AG20443 (cell line): ENCODE measurements at places on chromosomes 3 and 15.

DNA sequence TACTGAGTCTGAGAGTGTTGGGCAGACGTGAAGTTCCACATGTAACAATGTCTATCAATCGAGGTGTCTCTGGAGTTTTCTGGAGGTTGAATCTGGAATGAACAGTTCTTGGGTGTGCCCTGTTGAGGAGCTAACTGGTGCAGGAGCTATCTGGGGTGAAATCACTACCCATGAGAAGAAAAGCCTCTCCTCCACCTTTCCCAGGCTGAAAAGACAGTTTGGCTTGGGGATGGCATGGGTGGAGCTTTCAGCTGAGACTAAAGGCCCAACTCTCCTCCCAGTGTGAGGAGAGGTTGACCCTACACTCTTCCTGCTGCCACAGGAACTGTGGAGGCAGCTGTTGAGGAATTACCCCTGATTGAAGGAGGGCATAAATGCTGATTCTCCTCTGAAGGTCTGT lies 54.4 kb upstream of the LRRFIP2 start:
- no peak for DNase-seq

DNA sequence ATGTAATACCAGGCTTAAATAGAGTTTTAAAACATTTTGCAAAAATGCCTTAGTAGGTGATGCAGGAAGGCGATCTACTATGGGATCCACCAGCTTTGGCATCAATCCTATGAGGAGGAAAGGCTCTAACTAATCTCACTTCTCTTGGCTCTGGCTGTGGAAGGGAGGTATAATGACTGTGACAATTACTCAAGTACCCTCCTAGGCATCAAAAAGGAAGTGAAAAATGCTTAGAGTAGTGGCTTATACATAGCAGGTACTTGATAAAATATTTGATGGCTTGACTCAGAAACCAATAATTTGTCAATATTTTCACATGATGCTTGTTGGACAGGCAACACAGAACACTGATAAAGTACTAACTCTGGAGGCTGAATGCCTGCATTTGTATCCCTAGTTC lies 34.1 kb upstream of the SERPINI2 start:
- no peak for DNase-seq

DNA sequence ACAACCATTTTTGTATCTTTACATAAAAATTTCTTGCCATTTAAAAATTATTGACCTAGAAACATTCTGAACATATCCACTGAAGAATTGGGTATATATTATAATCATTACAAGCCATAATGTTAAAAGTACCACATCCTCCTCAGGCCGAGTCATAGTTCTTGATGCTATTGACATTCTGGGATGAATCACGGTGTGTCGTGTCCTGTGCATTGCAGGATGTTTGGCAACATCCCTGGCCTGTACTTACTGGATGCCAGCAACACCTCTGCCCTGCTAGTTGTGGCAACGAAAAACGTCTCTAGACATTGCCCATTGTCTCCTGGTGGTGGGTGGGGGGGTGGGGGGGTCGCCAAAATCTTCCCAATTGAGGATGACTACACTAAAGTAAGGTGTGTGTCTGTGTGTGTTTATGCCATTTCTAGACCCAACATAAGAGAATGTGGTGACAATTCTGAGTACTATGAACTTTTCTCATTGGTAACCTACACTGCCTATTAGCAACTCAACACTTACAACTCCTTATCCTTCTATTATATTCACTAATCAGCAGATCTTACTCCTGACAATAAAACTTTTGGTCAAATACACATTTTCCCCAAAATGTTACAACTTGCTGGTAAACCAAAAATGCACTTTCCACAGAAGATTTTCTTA lies 471.6 kb downstream of the FOXP1 start:
- DNase-seq, result peak; percentile 68

- DNase-seq, result no peak
These were observed 99.3 kb upstream of the ALDH1A3 start for GRCh38 chr15:100780208-100780800.

DNA sequence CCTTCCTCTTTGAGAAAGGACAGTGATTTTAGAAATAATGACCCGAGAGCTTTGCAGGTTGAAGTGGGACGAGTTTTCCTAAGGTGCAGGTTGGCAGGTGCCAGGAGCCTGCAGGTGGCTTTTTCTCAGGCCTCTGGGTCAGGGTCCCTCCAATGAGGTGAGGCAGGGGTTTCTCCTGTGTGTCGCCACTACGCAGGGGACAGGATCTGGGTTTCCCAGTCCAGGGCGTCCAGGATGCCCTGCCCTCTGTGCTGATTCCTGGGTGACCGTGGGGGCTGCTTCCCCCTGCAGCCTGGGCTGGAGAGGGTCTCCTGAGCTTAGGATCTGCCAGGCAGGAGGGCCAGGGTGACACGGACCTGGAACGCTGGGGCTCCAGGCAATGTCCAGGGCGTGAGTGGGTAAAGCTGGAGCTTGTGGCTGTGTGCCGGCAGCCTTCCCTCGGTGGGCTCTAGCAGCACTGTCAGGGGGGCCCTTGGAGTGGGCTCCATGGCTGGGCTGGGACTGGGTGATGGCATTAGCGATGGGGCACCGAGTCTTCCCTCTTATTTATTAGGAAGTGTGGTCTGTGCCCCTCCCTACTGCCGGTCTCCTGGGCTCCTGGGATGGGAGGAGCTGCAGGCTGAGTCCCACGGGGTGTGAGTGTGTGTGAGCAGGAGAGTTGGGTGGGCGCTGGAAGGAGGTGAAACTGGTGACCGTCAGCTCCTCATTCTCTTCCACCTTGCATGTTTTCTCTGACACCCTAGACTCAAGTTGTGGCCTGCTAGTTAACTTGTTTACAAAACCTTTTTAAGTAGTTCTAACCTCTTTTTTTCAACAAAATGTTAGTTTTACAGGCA lies 1.8 kb downstream of the APBA2 start:
- no peak for DNase-seq

DNA sequence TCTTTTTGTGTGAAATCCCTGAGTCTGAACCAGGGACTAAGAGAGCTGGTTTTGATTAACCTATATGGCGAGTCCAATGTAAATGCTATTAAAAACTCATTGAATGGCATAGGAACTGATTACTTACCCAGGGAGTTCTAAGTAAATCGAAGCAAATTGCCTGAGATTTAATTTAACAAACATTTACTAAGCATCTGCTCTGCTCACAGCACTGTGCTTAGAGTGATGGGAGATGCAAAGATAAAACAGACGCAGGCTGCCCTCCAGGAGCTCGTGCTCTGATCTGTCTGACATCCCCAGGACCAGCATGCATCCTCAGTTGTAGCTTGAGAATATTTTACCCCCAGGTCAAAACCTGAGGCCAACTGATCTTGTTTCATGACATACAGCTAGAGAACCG lies 247.9 kb downstream of the NR2F2 start:
- DNase-seq, result no peak

- DNase-seq, result peak; percentile 70
These were observed 65.4 kb downstream of the TFRC start for GRCh38 chr3:196016485-196016884.

- peak; percentile 30 for DNase-seq
These were observed 25.7 kb downstream of the KLF13 start for GRCh38 chr15:31352339-31352751.

DNA sequence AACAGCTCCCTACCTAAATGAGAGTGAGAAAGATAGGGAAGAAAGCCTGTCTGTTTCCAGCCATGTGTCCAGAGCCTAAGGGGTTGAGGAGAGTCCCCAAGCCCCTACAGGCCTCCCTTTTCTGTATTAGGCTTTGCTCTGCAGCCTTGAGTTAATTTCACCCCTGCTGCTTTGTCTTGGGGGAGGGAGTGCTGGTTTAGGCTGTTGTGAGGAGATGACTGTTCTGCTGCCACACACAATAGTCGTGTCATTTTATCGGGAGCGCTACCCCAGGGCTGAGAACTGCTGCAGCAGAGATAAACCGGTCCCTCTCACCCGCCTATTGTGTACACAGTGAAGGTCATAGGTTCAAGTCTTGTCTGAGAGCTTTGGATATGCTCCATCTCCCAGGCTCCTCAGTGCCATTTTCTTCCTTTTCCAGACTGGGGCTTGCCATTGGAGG lies 1.4 kb downstream of the ZNF609 start:
- DNase-seq, result peak; percentile 35
